ENCODE measurements at places on chromosomes 11 and 22. TPM values are rescaled to one million over a fixed set of nuclear protein-coding genes. Genes with fewer than 3 reads are reported as not detected.

Gene FGF3
- total RNA-seq, result not detected

Gene MAPK8IP2
- 0.37 TPM for total RNA-seq

Gene CABP2
- not detected for total RNA-seq

Gene CFAP68
- 9.0 TPM for total RNA-seq

Gene GGT1
- total RNA-seq, result 1.8 TPM

Gene ME3
- total RNA-seq, result 32.4 TPM

Gene TSPAN32
- under 0.01 TPM for total RNA-seq

Gene TUBA8
- 0.62 TPM for total RNA-seq

Gene GGTLC2
- total RNA-seq, result not detected

Gene KCNQ1OT1
- 2.8 TPM for total RNA-seq

Gene APOL6
- 26.0 TPM for total RNA-seq

Gene CTSW
- 0.12 TPM for total RNA-seq

Gene POTEH
- not detected for total RNA-seq

Gene OR8G5
- not detected for total RNA-seq

Gene GAL
- 3.3 TPM for total RNA-seq

Gene RGL4
- not detected for total RNA-seq

Gene ARHGAP42
- 11.5 TPM for total RNA-seq

Gene AMPD3
- total RNA-seq, result 7.2 TPM

Gene ACCSL
- not detected for total RNA-seq

Gene CBLIF
- not detected for total RNA-seq

Gene LRRC51
- total RNA-seq, result 2.5 TPM

Gene MS4A3
- not detected for total RNA-seq

Gene KDELR3
- total RNA-seq, result 98.8 TPM

Gene DCDC1
- total RNA-seq, result 0.22 TPM

Gene AQP11
- 9.1 TPM for total RNA-seq

Gene TRIM44
- 26.1 TPM for total RNA-seq

Gene TSGA10IP
- 0.11 TPM for total RNA-seq

Gene HIRA
- 25.2 TPM for total RNA-seq

Gene CCDC88B
- 1.9 TPM for total RNA-seq

Gene OR52E8
- total RNA-seq, result not detected

Gene CECR2
- 0.37 TPM for total RNA-seq

Gene SEPTIN5
- total RNA-seq, result 14.8 TPM

Gene FUT4
- 5.5 TPM for total RNA-seq

Gene PYGM
- total RNA-seq, result 0.33 TPM

Gene SEC14L2
- total RNA-seq, result 33.5 TPM

Gene TRIM29
- total RNA-seq, result 0.11 TPM

Gene SMPD1
- total RNA-seq, result 28.7 TPM

Gene FOLR3
- 3.8 TPM for total RNA-seq

Gene OR52E4
- total RNA-seq, result not detected

Gene CHRM1
- total RNA-seq, result not detected

Gene FADS1
- total RNA-seq, result 168 TPM

Gene ACR
- total RNA-seq, result not detected

Gene LMO1
- not detected for total RNA-seq

Gene OAF
- total RNA-seq, result 43.6 TPM

Gene MYOD1
- total RNA-seq, result 0.12 TPM

Gene CYP2D6
- 0.25 TPM for total RNA-seq

Gene DRD4
- not detected for total RNA-seq

Gene OR5AP2
- not detected for total RNA-seq

Gene SULT4A1
- total RNA-seq, result not detected

Gene FAM180B
- 0.12 TPM for total RNA-seq

Gene OR5B21
- not detected for total RNA-seq

Gene PATE1
- not detected for total RNA-seq

Gene PNPLA5
- total RNA-seq, result not detected

Gene OR8H1
- not detected for total RNA-seq

Gene SSH3
- total RNA-seq, result 15.6 TPM

Gene GNB1L
- 18.8 TPM for total RNA-seq

Gene TRPC6
- total RNA-seq, result 1.00 TPM
